Putamen (tissue), 1 donor: ENCODE measurements at places on chromosomes 3 and 15.

- DNase-seq: peak; percentile 81
Measured at GRCh38 chr3:23611737-23612295, 193.9 kb upstream of the UBE2E1 start.

- no peak for DNase-seq
Measured at GRCh38 chr3:107588217-107588616, 65.5 kb downstream of the BBX start.

- DNase-seq: no peak
Measured at GRCh38 chr15:101305820-101306255, 10.8 kb upstream of the SNRPA1 start.

- peak; percentile 89 for DNase-seq
Measured at GRCh38 chr15:65530318-65531111, at the start of gene HACD3. Gene HACD3, plus strand, starts transcription at chr15:65530463. Its CDS starts 169 bp downstream, at chr15:65530632.

DNA sequence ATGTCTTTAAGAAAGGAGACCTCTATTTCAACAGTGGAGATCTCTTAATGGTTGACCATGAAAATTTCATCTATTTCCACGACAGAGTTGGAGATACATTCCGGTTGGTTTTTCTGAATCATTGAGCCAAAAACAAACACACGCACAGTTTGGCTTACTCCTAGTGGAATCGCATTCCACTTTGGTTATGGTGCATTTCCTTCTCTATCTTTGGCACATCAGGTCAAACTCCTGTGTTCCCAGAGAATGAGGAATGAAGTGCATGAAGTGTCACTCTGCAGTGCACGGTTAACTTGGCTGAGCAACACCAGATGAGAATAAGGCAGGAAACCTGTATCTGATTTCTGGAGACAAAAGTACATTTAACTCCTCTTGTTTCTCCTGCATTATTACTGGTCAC, 38.5 kb downstream of the HDC start:
- DNase-seq: no peak

- DNase-seq: no peak
Measured at GRCh38 chr3:106376016-106376570, 507.3 kb upstream of the CBLB start.

DNA sequence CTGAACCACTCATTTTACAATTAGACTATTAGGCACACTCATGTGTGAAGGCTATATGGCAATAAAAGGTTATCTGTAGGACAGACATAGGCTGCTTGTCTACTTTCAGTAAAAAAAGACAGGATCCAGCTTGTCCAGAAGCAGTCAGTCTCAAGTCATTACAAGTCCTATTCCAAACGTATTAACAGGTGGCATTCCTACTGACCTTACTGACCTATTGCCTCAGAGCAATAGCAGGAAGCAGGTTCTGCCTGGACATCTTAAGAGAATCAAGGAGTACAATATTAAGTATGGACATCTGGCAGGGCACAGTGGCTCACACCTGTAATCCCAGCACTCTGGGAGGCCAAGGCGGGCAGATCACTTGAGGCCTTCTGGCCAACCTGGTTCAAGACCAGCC, 7.0 kb downstream of the CMTM6 start:
- no peak for DNase-seq

DNA sequence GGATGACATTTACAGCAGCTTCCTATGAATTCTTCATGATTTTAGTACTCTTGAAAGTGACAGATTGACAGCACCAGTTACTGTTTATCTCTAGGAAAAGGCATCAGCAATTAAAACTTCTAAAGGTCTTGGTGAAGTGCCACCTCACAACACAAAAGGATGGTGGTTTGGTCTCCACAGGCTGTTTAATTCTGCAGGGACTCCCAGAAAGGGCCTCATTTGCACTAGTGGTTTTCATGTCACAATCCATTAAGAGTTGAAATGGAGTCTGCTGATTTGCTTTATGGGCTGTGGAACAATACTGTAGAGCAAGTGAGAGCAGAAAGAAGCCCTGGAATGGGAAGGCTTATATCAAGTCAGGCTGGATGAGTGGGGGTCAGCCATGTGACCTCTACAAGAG, 225.3 kb upstream of the KCNMB2 start:
- no peak for DNase-seq

DNA sequence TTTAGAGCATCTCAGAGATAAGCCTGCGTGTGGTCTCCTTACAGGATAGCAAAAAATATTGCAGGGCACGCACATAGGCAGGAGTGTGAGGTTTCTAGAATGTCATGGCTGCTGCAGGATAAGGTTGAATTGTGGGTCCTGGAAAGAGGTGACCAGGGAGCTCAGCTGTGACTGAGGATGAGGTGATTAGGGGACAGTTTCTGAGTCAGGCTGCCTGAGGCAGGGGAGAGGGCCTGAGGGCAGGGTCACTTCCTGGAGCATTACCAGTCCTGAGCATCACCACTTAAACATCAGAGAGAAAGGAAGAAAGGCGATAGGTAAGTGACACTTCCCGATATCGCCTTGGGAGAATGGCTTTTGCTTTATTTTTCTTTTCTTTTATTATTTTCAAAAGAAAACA, 813.8 kb downstream of the TUSC7 start:
- no peak for DNase-seq

DNA sequence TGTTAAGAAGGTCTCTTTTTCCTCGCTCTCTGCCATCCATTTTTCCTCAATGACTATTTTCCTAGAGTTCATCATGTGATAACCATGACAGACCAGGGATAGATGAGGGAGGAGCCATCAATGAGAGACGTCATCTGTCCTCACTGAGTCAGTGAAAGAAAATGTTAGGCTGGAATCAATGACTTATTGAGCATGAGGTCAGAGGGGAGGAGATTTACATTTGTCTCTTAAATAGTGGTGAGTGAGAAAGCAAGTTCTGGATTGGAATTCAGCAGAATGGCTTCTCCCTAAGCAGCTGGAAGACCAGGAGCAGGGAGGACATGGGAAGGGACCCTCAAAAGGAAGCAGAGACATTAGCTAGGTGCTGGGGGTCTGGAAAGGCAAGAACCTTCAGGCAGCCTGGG, 28.2 kb upstream of the USP3 start:
- DNase-seq: no peak

- DNase-seq: no peak
Measured at GRCh38 chr3:133153382-133153781, 115.2 kb downstream of the TMEM108 start.
